ENCODE measurements at places on chromosomes 16 and 17. TPM values are rescaled to one million over a fixed set of nuclear protein-coding genes. Genes with fewer than 3 reads are reported as not detected.

The CD300LG gene
- not detected for polyA plus RNA-seq

The KRT40 gene
- polyA plus RNA-seq, result not detected

The CLEC3A gene
- not detected for polyA plus RNA-seq

The CX3CL1 gene
- not detected for polyA plus RNA-seq

Data from GM23248 (cell line).